GOT3 (cell line): ENCODE measurements at places on chromosomes 12 and 14.

DNA sequence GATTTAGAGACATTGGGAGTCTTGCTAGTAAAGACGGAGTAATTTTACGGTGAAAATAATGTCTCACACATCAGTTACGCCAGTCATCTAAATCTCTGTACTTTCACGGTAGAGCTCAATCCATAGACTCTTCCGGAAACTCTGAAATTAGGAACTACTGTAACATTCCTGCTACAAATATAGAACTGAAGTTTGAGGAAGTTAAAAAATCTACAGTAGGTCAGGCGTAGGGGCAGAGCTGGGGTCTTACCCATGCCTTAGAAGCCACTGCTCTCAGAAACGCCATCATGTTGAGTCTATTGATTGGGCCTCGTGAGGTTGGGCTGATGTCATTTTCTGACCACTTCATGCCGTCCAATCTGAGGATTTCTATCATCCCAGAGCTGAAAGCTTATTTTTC, 1029.8 kb upstream of the TMEM132C start:
- DNase-seq: no peak

DNA sequence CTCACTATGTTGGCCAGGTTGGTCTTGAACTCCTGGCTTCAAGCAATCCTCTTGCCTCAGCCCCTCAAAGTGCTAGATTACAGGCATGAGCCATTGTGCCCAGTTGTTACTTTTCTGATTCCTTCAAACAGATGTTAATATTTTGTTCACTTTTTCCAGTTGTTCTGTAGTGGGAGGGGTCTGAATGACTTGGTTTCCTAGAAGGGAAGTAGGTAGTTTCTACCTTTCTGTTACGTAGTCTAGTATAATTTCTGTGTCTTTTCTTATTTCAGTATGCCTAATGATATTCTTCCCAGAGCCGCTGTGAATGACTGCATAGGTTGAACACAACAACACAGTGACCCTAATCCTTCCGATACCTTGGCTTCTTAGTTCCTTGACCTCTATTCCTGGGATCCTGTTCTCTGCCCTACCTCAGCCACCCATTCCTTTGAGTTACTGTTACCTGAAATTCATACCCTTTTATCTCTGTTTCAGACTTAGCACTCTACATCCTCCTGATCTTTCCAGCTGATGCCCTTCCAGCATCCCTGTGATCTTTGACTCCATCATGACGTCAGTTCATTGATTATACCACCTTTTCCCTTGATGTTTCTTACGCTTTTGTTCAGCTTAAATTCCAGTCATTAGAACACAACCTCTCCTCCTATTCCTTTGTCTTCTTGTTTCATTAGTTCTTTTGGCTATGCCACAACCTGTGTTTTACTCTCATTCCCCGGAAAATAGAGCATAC, 33.3 kb downstream of the RCOR1 start:
- no peak for DNase-seq

DNA sequence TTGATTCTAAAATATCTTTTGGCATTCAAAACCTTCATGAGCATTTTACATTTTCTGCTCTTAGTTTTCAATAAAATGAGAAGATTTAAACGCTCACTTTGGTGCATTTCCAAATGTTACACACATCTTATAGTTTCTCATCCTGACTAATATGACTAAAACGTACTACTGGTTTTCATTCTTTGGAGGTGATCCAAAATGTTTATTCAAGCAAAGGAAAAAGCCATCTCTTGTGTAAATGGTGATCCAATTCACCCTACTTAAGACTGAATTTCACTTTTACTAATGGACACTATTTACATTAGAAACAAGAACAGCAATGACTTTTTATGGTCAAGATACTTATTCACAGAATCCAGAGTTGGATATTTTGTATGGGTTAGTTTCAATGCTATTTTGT, 86.6 kb downstream of the KITLG start:
- DNase-seq: no peak

DNA sequence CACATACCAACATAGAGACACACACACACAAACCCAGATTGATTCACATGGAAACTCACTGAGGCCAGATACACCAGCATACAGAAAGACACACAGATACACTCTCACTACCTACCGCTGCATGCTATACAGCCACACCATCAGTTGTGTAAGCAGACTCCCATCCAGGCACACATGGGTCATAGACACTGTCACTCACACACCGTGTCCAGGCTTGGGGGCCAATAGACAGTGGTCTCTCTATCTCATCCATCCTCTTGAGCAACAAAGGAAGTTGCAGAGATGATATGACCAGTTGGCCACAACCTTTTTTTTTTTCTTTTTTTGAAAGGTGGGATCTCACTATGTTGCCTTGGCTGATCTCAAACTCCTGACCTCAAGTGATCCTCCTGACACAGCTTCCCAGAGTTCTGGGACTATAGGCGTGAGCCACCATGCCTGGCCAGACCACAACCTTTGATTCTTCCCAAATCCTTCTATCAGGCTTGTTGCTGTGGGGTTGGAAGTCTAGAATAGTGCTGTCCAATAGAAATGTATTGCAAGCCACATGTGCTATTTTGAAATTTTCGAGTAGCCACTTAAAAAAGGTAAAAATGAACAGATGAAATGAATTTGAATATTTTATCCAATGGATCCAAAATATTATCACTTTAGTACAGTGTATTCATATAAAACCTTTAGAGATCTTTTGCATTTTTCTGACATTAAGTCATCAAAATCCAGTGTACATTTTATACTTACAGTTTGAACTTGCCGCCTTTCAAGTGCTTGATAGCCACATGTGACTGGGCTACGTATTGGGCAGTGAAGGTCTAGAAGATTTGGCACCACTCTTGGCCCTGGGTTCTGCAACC, 7.4 kb downstream of the LRP1-AS start:
- no peak for DNase-seq

DNA sequence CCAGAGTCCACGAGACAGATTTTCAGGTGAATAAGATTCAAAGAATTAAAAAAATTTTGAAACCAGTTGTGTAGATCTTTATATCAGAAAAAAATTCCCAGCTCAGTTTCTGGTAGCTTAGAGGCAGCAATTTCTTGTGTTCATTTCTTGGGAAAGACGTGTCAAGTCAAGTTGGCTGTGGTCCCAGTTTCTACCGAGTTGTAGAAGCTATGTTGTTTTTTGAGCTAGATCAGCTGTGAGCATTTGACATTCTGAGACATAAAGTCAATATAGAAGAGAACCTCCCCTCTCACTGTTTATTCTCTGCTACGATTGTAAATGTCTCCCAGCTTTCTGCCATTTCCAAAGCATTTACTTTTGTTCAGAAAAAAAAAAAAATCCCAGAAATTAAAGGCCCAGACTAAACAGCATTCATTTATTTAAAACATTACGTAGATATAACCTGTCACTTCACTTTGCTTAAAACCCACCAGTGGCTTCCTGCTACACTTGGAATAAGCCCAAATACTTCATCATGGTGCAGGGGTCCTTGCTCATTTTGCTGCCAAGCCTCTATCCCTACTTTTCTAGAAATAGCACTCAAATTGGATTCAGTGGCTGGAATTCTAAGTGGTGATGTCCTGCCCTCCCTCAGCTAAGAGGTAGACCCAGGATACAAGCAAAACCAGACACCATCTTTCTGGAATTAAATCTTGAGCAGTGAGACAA, 20.6 kb upstream of the PYGL start:
- DNase-seq: no peak

GRCh38 chr12:67649570-67650387, 1.2 kb downstream of the DYRK2 start:
- DNase-seq: no peak

GRCh38 chr12:125181107-125181506, 115.9 kb downstream of the AACS start:
- no peak for DNase-seq

DNA sequence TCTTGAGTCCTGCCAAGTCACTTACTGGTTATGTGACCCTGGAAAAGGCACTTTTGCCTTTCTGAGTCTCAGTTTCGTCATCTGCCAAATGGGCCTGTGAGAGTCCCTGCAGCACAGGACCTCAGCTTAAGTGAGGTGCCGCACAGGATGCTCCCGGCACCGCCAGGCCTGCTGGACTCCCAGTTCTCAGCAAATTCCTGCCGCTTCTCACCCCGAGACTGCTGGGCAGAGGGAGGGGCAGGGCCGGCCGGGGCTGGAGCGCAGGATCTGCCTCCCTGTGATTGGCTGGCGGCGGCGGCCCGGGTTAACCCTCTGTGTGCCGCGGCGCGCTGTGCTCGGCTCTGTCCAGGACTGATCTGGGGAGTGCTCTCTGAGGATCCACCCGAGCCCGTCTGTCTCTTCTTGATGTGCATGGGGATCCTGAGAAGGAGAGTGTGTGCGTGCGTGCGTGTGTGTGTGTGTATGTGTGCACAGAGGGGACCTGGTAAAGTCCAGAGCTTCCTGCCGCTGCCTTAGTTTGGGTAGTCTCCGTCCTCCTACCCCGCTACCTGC, 8.6 kb downstream of the SETD1B start:
- no peak for DNase-seq

- no peak for DNase-seq
Measured at GRCh38 chr12:22744197-22744596, 119.2 kb downstream of the ETNK1 start.

GRCh38 chr12:6372403-6373003, 2.9 kb downstream of the SCNN1A start:
- DNase-seq: peak; percentile 34

- no peak for DNase-seq
Measured at GRCh38 chr12:47021298-47021697, 58.1 kb upstream of the PCED1B start.

GRCh38 chr14:77912754-77913556, 113.0 kb downstream of the ADCK1 start:
- no peak for DNase-seq

GRCh38 chr12:5856692-5857091, 88.4 kb downstream of the ANO2 start:
- DNase-seq: no peak

DNA sequence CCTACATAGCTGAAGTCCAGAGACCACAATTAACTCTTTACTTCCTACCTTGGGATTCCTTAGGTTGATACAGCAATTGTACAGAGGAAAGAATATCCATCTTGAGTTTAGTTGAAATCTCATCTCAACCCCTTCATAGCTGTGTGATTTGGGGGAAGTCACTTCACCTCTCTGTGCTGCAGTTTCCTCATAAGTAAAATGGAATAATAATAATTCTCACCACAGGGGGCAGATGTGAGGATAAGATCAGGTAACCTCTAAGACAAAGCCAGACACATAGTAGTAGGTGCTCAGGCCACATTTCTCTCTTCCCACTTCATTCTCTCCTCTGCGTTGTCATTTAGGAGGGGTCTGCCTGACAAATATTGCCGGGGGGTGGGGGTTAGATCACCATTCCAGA, 6.7 kb downstream of the FOXN4 start:
- DNase-seq: no peak

DNA sequence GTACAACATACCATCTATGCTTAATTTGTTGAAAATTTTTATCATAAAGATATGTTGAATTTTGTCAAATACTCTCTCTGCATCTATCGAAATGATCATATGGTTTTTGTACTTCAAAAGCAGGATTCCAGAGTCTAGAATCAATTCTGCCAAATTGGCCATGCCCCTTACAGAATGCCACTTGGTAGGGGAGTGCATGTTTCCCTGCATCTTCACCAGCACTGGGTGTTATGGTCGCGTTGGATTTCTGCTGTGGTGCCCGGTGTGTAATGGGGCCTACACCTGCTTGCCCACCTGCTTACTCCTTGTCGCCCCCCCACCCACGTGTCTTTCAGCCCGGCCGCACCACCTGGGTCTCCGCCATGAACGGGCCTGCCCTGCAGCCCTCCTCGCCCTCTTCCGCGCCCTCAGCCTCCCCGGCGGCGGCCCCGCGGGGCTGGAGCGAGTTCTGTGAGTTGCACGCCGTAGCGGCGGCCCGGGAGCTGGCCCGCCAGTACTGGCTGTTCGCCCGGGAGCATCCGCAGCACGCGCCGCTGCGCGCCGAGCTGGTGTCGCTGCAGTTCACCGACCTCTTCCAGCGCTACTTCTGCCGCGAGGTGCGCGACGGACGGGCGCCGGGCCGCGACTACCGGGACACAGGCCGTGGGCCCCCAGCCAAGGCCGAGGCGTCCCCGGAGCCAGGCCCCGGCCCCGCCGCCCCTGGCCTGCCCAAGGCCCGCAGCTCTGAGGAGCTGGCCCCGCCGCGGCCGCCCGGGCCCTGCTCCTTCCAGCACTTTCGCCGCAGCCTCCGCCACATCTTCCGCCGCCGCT, 12.3 kb downstream of the SH2B3 start:
- DNase-seq: no peak

DNA sequence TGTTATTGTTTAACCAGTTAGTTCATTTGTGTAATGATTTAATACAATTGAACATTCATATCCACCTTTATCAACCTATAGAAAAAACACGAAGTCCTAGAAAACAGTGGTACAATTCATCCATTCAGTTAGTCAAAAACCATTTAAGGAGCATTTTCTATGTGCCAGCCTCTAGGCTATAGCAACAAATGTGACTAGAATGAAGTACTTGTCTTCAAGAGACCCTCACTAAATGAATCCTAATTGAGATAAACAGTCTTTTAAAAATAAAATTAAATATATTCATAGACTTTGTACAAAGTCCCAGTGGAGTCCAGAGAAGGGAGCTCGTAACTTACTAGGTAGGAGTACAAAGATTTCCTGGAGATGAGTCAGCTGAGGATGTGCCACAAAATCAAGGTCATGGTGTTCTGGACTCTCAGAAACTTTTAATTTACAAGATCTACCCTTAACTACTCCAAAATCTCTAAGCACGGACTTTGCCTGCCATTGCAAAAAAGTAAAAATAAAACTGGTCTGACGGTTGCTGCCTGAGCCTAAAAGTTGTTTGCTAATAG, 430.7 kb upstream of the DCN start:
- no peak for DNase-seq

- DNase-seq: no peak
Measured at GRCh38 chr14:74596741-74597450, 15.1 kb downstream of the LTBP2 start.

- peak; percentile 100 for DNase-seq
Measured at GRCh38 chr12:49366652-49367380, 446 bp upstream of the SPATS2 start.

DNA sequence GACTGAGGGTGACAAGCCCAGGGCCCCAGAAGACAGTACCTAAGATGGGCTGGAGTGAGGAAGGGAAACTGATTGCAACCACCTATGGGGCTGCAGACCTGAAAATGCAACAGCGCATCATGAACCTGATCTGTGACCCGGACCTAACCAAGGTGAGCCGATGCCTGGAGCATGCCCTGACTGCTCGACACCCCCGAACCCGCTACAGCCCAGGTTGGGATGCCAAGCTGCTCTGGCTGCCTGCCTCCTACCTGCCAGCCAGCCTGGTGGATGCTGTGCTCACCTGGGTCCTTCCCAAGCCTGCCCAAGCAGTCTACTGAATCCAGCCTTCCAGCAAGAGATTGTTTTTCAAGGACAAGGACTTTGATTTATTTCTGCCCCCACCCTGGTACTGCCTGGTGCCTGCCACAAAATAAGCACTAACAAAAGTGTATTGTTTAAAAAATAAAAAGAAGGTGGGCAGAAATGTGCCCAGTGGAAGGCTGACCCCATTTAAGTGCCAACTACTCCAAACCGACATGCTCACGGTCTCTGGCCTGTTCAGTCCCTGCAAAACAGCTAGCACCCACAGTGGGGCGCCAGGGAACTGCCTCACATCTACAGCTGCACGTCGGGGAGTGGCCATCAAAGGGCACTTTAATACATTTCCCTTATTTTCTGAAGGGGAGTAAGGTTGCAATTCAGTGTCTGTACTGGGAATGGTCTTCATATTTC, 4.2 kb downstream of the RDH5 start:
- no peak for DNase-seq
